ENCODE measurements at places on chromosomes 5 and 9. TPM values are rescaled to one million over a fixed set of nuclear protein-coding genes. Genes with fewer than 3 reads are reported as not detected.

CPEB4 gene
- polyA plus RNA-seq: 8.1 TPM

ROR2 gene
- 0.54 TPM for polyA plus RNA-seq

MARCOL gene
- polyA plus RNA-seq: not detected

- no peaks in the 10 kb centered on the region for H3K27me3 ChIP-seq
- no peaks in the 10 kb centered on the region for H3K4me1 ChIP-seq
- no peak overlapping the region for H3K4me3 ChIP-seq
- H3K27ac ChIP-seq: peak overlapping the region; percentile 8
These were observed 59.4 kb upstream of the NFIB start for GRCh38 chr9:14373336-14373666.

DNA sequence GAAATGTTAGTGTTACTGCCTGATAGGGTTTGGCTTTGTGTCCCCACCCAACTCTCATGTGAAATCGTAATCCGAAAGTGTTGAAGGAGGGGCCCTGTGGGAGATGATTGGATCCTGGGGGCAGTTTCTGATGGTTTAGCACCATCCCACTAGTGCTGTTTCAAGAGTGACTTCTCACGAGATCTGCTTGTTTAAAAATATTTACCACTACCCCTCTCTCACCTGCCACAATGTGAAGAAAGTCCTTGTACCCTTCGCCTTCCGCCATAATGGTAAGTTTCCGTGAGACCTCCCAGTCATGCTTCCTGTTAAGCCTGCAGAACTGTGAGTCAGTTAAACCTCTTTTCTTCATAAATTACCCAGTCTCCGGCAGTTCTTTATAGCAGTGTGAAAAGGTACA, 2.6 kb upstream of the RFX3 start:
- no peaks in the 10 kb centered on the region for H3K4me1 ChIP-seq
- no peak overlapping the region for H3K4me3 ChIP-seq
- peaks cover 4% of the 10 kb centered on the region for H3K36me3 ChIP-seq
- no peak for DNase-seq
- H3K27me3 ChIP-seq: no peaks in the 10 kb centered on the region

GRCh38 chr5:84227236-84227635, 157.4 kb downstream of the EDIL3 start:
- no peak overlapping the region for H3K27ac ChIP-seq
- no peak for DNase-seq
- no peaks in the 10 kb centered on the region for H3K4me1 ChIP-seq
- no peaks in the 10 kb centered on the region for H3K36me3 ChIP-seq
- H3K27me3 ChIP-seq: no peaks in the 10 kb centered on the region
- H3K4me3 ChIP-seq: no peak overlapping the region
